ENCODE measurements at places on chromosomes 1 and 21.

- peak; percentile 28 for DNase-seq
Measured at GRCh38 chr1:150165622-150166612, 16.2 kb downstream of the PLEKHO1 start.

GRCh38 chr1:211751438-211751837 lies 76.0 kb upstream of the NEK2 start:
- DNase-seq, result no peak

- DNase-seq, result no peak
Measured at GRCh38 chr1:85440612-85441011, 24.3 kb downstream of the DDAH1 start.

GRCh38 chr1:212484701-212485570 lies 52.2 kb downstream of the NENF start:
- peak; percentile 74 for DNase-seq

DNA sequence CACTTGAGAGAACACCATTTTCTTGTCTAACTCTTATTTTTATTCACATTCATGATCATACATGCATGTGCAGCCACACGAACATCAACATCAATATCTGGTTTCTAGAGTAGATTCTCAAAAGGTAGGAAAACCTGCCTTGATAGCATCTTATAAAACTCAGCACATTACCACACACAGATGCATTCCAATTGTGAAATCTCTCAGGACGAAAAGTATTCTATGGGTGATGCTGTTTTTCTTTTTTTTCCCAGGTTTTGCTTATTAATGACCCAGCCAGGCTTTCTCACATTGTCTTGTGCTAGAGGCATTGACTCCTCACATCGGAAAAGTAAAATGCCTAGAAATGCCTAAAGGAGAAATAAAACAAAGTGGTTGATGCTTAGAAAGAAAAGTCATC lies 562.8 kb downstream of the KIF26B start:
- DNase-seq, result no peak

DNA sequence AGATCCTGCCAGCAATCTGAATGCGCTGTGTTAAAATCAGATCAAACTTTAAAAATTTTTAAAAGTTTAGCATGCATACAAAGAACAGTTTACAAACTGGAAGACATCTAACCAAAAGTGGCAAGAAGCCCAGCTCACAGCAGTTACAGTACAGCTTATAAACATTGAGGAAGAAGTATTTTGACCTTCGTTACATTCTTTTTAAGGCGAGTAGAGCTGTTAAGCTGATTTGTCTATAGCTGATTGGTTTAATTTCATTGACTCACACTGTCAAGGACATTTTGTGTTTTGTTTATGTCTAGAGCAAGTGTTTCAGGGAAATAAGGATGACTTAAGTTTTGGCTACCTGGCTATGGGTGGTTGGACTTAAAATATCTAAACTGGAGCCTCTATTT lies 3.0 kb upstream of the PGM1 start:
- no peak for DNase-seq

DNA sequence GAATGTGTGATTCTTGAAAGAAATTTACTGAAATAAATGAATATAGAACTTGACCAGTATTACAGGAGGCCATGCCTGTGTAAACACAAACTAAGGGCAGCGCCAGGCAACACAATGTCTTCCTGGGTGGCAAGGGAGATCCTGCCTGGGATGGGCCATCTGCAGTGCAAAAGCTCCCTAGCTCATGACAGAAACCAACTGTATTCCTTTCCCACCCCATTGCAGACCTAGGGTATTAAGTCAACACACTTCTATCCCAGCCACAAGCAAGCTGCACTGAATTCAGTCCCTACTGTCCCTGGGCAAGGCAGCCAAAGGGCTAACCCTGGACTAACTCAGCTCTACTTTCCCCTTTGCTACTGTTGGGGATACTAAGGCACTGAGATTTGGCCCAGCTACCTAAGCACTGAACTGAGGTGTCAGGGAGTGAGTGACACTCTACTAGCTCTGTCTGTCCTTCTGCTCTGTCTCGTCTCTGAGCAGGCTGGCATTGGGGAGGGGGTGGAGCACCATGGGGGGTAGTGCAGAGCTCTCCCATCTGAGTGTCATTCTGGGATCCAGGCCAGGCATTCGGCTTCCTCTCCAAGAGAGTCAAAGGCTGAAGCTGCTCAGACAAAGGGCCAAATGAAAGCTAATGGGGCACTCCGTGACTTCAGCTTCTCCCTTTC lies 2.5 kb downstream of the INKA2 start:
- no peak for DNase-seq

GRCh38 chr1:228215663-228216116 lies 7.8 kb downstream of the OBSCN start:
- DNase-seq, result no peak

DNA sequence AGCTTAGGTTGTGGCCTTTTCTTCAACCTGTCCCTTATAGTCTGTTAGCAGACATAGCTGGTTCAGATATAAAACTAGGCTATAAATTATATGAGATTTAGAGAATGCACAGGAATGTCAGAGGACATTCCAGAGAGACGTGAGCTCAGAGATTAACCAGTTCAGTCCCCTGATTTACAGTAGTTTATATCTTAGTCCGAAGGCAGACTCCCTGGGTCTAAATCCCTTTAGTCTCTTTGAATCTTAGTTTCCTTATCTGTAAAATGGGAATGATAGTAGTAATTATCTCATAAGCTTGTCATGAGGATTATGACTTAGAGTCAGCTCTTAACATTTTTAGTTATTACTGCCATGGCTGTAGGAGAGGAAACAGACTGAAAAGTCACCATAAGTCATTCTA lies 45.5 kb upstream of the PLXNA2 start:
- no peak for DNase-seq

- DNase-seq, result no peak
Measured at GRCh38 chr1:176603696-176604095, 140.7 kb downstream of the PAPPA2 start.

- no peak for DNase-seq
Measured at GRCh38 chr1:200180821-200181220, 153.3 kb downstream of the NR5A2 start.

Data from SW480 (cell line).